ENCODE measurements at places on chromosomes 7 and 10.

- DNase-seq = no peak
Observed at GRCh38 chr10:127903789-127904188, 3.1 kb upstream of the PTPRE start.

GRCh38 chr7:36840904-36841303, 116.6 kb upstream of the AOAH start:
- DNase-seq = no peak

DNA sequence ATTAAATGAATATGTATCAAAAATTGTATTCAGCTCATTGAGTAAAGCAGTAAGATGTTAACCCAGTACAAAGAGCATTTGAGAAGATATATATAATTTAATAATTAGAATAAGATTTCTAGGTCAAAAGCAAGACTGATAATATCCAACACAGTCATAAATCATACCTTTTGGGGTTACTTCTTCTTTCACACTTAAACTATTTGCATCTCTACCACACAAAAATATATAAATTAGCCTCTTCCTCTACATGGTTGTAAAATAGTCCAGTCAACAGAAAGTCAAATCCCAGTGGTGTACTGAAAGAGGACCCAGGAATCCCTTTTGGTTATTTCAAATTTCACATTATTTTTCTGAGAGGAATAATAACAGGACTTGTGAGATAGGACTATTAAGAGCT, 204.6 kb upstream of the INHBA start:
- DNase-seq = no peak

GRCh38 chr10:30959836-30960210, 71.8 kb downstream of the ZNF438 start:
- no peak for DNase-seq

DNA sequence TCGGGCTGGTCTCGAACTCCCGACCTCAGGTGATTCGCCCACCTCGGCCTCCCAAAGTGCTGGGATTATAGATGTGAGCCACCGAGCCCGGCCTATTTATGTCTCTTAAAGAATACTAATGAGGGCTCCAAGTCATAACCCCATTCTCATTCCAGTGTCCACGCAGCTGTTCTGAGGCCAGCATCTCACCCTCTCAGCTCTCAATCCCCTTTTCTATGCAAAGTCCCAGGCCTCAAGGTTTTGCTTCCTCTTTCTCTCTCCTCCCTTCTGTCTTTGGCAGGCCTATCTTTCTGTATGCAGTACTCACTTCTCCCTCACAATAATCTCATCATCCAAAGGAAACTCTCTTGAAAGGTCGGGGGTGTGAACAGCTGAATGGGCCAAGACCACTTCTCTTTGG, 28.0 kb upstream of the VSIR start:
- DNase-seq = no peak

DNA sequence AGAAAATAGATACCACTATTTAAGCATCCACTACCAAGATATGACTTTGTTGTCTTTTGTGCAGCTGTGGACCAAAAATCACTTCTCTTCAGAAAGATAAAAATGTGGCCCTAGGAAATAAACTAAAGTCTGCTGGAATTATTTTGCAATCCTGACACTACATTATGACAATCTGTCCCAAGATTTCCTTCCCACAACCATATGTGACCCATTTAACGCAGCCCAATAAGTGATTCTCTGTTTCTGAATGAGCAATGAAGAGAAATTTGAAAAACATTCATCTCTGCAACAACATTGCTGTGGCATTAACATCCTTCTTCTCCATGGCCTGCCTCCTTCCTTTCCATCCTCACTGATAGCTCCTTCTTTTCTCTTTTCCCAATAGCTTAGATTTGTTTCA, 212.0 kb downstream of the TSPAN12 start:
- no peak for DNase-seq
